ENCODE measurements at places on chromosomes 11 and 22.

GRCh38 chr11:12063251-12063650 is 47.1 kb upstream of the MICAL2 start:
- no peak for DNase-seq

DNA sequence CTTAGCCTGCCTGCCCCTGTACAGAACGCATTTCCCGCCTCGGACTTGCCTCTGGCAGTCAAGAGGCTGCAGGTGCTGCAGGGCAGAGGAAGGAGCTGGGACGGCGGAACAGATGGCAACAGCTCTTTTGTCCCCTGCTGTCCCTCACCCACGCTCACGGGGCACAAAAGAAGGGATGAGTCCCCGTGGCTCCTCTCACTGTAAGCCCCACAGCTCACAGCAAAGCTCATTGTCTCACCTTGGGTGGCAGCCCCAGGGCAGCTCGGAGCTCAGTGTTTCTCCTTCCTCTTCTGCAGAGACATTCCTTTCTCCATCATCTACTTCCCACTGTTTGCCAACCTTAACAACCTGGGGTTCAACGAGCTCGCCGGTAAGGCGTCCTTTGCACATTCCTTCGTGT is 24.3 kb downstream of the SLC25A18 start:
- DNase-seq, result no peak

GRCh38 chr11:73384872-73385689 is 8.9 kb downstream of the RELT start:
- no peak for DNase-seq

- no peak for DNase-seq
These were observed 8.5 kb upstream of the FEZ1 start for GRCh38 chr11:125504580-125504979.

GRCh38 chr11:107490836-107491235 is 33.2 kb upstream of the CWF19L2 start:
- no peak for DNase-seq

DNA sequence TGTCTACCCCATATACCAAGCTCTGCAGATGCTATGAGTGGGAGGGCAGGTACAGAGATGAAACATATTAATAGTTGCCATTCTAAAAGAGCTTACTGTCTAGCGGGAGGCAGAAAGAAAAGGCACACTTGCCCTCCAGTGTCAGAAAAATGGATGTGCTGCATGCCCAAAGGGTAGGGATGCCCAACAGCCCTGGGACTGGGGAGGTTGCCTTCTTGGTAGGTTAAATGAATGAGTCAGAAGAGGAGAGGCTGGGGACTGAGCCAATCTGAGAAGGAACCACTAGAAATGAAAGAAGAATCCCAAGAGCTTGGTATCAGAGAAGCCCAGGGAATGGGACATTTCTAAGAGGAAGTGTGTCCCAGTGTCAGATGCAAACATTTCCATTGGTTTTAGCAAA is 1.2 kb downstream of the BIRC3 start:
- peak; percentile 47 for DNase-seq

Measured in T-helper 9 cell (primary cell).